Glutamatergic neuron (in vitro differentiated cells): ENCODE measurements at places on chromosomes 1 and 21. TPM values are rescaled to one million over a fixed set of nuclear protein-coding genes. Genes with fewer than 3 reads are reported as not detected.

GRCh38 chr1:209747580-209748262, 8.1 kb upstream of the TRAF3IP3 start:
- peak; percentile 83 for DNase-seq

DNA sequence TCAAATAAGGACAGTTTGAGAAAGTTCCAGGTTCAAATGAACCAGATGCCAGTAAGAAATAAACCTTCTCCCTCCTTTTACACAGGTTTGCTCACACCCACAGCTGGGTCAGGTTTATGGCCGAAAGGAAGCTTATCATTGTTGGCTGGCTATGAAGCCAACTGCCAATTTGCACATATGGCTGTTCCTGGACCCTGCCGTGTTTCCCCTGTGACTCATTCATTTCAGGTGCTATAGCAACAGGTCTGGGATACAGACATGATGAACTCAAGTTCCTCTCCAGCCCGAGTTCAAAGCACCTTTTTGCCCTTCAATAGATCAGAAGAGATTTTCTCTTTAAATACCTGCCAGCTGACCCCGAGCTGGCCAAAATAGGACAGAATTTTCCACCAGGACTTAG, 134.4 kb upstream of the SMYD2 start:
- DNase-seq, result no peak

NPPB gene
- not detected for total RNA-seq

- no peak for DNase-seq
Measured at GRCh38 chr1:234769284-234769985, 159.5 kb upstream of the IRF2BP2 start.

TACSTD2 gene
- total RNA-seq, result not detected

DNA sequence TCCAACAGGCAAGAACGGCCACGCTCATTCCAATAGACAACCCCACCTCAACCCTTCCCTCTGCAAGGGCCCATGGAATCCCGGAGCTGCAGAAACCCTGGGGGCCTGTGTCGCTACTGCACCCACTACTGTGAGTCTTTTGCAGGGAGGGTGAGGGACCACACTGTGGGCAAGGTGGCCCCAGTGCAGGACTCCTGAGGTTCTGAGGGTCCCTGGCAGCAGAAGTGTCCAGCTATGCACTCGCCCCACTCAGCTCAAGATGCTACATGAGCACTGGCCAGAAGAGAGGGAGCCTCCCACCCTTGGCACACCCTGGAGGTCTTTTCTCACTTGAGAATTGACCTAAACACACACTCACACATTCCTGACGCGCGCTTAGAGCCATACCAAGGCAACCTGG, 2.1 kb upstream of the PAX7 start:
- no peak for DNase-seq

COL9A2 gene
- 3.3 TPM for total RNA-seq

IGSF5 gene
- not detected for total RNA-seq

TRAF3IP3 gene
- total RNA-seq, result not detected

DNA sequence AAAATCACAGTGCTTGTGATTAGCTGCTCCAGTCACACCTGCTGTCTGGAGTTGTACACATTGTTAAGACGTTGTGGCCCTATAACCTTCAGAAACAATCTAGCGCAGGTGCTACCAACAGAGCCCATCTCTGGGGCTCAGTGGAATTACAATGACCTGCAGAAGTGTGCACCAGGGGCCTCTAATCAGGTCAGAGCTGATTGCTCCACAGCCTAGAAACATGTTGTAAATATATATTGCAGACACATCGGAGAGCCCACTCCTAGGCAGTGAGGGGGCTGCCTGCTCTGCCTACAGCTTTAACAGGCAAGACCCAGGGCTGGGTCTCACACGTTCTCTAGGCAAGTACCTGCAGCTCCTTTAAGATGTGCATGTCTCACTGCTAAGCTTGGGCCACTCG, 302.0 kb downstream of the SIPA1L2 start:
- no peak for DNase-seq

- peak; percentile 60 for DNase-seq
Measured at GRCh38 chr1:153608742-153609584, 4.0 kb downstream of the S100A16 start.

GBP6 gene
- total RNA-seq, result not detected

DNA sequence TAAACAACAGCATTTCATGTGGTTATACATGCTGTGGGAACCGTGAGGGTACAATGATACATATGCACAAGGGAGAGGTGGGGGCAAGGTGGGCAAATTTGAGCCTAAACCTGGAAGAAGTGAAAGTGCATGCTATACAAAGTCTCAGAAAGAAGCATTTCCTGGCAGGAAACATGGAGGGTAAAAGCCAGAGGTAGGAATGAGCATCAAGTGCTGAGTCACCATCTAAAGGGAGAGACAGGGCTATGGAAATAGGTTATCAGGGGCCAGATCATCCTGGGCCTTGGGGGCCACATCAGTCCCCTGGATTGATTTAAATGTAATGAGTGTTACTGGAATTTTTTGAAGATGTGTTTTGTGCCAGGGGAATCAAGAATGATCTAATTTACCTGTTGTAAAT, 60.1 kb upstream of the DAB1 start:
- no peak for DNase-seq

DNA sequence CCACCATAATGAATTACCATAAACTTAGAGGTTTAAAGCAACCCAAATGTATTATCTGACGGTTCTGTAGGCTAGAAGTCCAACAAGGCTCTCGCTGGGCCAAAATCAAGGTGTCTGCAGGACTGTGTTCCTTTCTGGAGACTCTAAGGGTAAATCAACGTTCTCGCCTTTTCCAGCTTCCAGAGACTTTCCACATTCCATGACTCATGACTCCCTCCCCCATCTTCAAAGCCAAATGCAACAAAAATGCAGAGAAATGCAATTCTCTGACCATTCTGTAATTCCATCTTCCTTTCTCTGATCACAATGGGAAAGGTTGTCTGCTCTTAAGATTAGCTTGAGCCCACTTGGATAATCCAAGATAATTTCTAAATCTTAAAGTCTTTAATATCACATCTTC, 287.1 kb downstream of the LTN1 start:
- no peak for DNase-seq

DNA sequence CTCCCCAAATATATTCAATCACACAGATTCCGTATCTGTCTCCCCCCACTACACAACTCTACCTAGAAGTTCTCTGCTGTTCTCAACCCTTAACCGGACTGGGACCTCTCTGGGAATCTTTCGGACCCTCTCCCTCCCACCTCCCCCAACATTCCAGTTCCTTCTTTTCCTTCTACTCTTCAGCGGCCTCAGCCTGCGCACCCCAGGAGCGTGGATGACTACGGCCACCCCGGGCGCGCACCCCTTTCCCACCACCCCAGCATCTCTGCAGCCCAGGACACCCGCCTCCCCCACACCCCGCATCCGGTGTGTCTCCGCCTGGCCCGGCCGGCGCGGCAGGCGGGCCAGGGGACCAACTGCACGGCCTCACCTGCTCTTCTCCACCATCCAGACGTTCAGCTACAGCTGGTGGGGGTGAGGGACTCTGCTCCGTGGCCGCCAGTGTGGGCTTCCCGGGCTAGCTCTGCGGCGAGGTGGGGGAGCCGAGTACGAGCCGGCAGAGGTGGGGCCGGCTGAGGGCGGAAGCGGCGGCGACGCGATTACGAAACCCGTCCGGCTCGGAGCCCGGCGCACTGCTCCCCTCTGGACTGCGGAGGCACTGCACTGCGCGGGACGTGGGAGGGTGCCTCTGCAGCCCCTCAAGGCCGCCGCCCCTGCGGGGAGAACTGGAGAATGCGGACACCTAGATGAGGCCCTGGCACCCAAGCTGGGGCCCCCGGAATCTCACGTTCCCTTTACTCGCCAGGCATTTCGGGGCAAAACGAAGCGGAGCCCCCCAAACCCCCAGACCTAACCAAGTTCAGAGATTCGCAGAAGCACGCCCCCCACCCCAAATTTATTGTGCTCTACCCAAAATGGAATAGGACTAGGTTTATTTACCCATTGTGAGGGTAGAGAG, at the start of gene CDC42SE1:
CDC42SE1 (minus strand) TSS at position 514 of the 898 bp plus-strand sequence. CDS start 3,892 bp downstream, outside the sequence.
- DNase-seq, result peak; percentile 91

GRCh38 chr1:205052690-205053089, 9.7 kb downstream of the CNTN2 start:
- peak; percentile 44 for DNase-seq

GRCh38 chr1:223886516-223886921, 40.8 kb upstream of the TP53BP2 start:
- no peak for DNase-seq

DNA sequence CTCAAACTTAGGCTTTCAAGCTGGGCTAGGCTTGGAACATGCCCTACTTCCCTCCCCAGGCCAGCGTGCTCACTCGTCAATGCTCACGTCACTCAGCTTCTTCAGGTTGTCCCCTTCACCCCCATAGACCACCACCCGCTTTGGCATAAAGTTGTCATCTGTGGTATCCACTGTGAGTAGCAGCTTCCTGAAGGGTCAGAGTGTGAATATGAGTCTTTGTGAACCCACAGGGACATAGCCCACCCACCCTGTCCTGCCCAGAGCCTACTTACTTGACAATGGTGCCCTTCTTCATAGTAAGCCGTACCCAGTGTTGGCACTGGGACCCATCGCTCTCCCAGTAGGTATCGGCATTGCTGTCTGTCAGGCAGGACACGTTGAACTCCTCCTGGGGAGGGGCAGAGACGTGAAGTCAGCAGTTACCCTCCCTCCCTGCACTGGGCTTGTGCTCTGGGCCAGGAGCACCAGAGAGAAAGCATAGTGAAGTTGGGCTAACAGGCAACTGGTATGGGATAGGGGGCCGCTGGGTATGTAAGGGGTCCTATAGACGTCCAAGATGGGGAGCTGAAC, 1.7 kb downstream of the HECTD3 start:
- DNase-seq, result no peak

- peak; percentile 51 for DNase-seq
Measured at GRCh38 chr1:159172614-159173291, 1.3 kb downstream of the CADM3 start.

DNA sequence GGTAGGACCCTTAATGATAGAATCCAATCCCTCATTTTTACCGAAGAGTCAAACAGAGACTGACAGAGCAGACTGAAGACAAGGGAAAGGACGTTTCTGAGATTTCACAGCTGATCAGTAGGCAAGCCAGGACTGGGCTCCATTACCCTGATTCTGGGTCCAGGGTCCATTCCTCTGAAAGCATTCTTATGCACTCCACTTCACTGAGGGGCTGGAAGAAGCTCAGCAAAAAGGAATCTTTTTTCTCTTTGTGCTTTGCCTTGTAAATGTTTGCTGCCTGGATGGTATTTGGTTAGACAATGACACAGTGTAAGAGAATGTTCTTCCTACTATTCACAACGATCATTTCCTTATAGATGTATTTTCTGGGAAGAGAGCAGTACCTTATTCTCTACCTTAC, 331.3 kb upstream of the PROX1 start:
- DNase-seq, result no peak

DNA sequence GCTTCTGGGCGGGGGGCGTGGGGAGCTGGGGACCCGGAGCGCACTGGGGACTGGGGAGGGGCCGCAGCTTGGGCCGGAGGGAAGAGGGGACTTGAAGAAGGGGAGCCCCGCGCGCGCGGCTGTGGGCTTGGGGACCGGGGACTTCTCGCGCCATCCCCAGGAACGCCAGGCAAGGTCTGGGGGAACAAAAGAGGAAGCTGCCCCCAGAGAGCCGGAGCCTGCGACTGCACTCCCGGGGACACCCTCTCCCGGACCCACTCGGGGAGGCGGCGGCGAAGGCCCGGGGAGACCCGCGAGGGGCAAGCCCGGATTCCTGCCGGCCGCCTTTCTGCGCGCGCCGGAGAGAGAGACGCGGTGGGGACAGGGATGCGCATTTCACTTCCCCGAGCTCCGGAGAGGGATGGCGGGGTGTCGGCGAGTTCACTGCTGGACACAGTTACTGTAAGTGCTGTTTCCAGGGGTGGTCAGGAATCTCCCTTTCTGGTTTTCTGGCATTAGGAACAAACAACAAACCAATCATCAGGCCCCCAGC, 732 bp downstream of the ABCG1 start:
- peak; percentile 67 for DNase-seq

DNA sequence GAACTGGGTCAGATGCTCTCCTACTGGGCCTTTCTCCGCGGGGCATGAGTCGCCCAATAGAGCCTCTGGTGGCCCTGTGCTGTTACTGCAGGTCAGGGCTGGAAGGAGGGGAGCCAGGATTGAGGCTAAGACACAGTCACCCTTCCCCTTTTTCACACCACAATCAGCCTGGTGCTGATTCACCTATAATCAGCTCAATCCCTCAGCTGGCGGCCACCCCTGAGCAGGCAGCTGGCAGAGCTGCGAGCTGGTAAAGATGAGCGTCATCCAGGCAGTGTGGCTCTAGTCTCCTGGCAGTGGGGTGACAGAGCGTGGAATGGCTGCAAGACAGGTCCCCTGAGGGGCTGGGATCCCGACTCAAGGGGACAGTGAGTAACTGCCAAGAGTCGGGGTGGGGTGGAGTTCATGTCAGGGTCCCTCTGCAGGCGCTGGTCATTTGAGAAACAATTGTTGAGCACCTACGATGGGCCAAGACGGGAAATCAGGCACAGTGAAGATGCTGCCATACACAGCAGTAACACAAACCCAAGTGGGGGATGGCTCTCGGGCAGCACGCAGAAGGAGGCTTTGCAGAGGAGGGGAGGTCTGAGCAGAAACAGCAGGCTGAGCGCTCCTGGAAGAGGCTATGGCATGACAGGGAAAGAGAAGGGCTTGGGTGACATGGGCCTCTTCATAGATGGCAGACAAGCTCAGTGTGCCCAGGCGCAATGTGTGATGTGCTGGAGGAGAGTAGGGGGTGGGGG, 21.8 kb downstream of the ATF3 start:
- DNase-seq, result peak; percentile 72

HORMAD1 gene
- total RNA-seq, result not detected
